Activated naive CD8-positive, alpha-beta T cell treated with anti-CD3 and anti-CD28 coated beads, Interleukin-2, amount 50 U/mL, for 16 hours (primary cell): ENCODE measurements at places on chromosomes 4 and X.

DNA sequence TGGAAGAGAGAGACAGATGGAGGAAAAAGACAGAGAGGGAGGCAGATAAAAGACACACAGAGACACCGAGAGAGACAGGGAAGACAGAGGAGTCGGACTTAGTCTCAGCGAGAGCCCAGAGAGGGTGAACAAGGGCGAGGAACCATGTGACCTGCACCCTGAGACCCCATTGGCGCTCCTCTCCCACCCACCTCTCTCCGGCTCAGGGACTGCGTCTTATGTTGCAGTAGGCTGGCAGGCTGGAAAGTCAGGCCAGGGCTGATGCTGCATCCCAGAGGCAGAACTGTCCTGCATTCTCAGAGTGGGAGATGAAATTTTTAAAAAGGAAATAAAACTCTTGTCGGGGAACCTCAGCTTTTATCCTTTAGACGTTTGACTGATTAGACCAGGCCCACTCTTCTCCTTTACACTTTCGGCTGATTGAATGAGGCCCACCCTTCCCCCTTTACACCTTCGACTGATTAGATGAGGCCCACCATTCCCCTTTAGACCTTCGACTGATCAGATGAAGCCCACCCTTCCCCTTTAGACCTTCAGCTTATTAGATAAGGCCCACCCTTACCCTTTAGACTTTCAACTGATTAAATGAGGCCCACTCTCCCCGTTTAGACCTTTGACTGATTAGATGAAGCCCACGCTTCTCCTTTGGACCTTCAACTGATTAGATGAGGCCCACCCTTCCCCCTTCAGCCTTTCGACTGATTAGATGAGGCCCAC, 29.5 kb upstream of the IL3RA start:
- no peak for DNase-seq

DNA sequence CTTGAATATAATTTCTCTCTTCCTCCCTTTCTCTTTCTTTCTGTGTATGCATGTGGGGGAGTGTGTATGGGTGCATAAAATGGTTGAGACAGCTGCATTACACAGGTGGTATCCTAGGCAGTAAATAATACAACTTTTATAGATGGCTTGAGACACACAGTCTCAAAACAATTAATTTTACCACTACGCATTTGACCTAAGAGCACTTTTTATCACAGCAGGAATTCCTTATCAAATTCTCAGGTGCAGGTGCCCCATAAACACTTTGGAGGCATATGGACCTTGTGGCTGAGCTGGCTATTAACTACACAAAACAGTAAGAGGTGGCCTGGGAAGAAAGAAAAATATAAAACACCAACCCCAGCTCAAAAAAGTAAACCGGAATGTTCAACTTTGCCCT, 91.3 kb downstream of the RASGEF1B start:
- DNase-seq: no peak

DNA sequence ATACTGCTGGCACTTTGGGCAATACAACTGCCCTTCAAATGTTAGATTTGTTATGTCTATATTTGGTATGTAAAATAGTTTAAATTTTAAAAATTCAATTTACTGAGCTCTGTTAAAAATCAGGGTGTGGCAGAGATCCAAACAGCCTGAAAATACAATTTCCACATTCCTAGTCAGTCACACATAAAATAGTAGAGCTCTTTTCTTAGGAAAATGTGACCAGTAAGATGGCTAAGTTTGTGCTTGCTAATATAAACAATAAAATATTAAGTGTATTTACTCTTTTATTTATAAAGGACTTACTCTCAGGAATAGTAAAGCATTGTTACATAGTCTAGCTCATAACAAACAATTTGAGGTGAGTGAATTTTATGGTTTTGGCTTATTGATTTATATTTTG, 200.2 kb downstream of the DKK2 start:
- DNase-seq: no peak

- no peak for DNase-seq
Observed at GRCh38 chr4:81572402-81572801, 100.7 kb upstream of the RASGEF1B start.

DNA sequence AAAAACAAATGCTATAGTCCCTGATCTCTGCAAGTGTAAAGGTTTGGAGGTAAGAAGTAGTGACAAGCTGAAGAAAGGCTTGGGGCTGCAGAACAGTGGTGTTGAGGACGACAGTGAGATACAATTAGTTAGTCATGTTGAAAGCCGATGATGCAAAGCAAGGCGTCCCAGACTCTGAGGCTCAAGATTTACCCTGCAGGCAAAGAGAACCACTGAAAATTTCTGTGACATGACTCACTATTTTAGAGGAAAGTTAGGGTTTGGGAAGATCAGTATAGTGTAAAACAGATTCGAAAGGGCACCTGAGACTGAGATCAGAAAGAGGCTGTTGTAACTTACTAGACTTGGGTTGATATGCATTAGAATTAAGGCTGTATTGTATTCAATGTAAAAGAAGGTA, 281.3 kb upstream of the FTHL17 start:
- no peak for DNase-seq

GRCh38 chr4:123430031-123430430, 33.4 kb downstream of the SPRY1 start:
- no peak for DNase-seq

DNA sequence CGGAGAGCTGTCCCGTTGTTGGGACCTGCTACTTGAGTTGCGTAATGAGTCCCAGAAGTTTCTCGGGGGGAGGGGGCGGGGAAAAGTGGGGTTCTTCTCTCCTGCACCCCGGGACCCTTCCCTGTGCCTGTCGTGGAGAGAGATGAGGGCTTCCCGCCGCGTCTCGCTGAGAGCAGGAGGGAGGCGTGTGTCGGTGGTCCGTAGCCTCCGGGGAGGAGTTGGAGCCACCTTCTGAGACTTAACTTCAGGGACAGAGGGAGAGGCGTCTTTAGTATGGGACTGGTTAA, 698 bp downstream of the AFF1 start:
- no peak for DNase-seq

DNA sequence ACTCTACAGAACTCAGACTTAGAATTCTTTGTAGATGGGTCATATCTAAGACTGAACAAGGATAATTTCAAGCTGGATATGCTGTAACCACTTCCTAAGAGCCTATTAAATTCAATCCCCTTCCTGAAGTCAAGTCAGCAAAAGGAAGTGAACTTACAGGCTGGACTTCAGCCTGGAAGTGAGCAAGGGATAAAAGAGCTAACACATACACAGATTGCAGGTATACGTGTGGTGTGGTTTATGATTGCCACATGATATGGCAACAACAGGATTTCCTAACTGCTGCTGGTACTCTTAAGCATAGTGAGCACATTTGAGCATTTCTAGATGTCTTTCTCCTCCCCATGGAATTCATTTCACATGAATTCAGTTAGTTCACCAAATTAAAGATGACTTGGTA, 38.2 kb upstream of the UXT start:
- DNase-seq: no peak

DNA sequence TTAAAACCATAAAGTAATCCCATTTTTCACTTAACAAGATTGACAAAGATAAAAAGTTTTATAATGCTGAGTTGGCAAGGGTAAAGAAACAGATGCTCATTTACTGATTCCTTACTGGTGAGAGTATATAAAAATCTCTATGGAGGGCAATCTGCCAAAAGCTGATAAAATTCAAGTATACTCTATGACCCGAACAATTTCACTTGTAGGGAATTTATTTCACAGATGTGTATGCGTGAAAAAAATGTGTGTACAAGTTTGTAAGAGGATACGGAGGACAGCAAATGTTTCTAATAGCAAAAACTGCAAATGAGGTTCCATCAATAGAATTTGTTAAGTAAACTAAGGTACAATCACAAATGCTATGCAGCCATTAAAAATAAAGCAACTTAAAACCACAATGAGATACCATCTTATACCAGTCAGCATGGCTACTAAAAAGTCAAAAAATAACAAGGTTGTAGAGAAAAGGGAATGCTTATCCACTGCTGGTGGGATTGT, 23.4 kb downstream of the DHX15 start:
- DNase-seq: no peak

- DNase-seq: no peak
Observed at GRCh38 chr4:119030536-119030890, 105.1 kb upstream of the MYOZ2 start.
